ENCODE measurements at places on chromosomes 1 and 21.
A peak's percentile ranks its signal among the peaks of the same experiment; 100 is the strongest.

DNA sequence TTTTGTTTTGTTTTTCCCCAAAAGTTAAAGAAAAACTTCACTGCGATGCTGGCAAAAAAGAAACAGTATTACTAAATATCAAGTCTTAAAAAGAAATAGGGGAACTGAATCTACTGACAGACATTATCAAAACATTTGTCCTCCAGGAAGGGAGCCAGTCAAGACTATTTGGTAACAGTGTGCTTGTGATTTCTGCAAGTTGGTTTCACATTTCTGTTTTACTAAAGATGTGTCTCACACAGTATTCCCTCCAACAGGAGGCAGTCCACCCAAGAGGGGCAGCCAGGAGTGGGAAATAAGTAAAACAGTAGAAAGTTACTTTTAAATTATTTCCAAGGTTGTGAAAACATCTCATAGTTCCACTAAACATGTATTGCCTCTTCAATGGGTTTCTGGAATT is 74.4 kb upstream of the SDC3 start:
- ATAC-seq: no peak

DNA sequence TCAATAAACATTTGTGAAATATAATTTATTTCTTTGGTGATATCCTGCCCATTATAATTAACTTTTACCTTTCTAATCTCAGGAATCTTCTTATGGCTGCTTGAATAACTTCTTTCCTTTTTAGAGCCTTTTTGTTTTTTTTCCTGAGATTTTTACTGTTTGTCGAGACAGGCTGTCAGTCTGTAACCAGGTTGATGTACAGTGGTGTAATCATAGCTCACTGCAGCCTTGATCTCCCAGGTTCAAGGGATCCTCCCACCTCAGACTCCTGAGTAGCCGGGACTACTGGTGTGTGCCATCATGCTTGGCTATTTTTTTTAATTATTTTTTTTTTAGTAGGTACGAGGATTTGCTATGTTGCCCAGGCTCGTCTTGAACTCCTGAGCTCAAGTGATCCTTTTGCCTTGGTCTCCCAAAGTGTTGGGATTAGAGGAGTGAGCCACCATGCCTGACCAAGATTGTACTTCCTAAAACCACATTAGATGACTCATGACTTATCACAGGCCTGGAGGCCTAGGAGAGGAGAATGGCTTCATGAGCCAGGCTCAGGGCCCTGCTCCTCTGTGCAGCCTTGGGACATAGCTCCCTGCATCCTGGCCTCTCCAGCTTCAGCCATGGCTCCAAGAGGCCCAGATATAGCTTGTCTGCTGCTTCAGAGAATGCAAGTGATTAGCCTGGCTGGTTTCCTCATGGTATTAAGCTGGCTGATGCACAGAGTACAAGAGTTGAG is 48.6 kb downstream of the CTH start:
- ATAC-seq: no peak

DNA sequence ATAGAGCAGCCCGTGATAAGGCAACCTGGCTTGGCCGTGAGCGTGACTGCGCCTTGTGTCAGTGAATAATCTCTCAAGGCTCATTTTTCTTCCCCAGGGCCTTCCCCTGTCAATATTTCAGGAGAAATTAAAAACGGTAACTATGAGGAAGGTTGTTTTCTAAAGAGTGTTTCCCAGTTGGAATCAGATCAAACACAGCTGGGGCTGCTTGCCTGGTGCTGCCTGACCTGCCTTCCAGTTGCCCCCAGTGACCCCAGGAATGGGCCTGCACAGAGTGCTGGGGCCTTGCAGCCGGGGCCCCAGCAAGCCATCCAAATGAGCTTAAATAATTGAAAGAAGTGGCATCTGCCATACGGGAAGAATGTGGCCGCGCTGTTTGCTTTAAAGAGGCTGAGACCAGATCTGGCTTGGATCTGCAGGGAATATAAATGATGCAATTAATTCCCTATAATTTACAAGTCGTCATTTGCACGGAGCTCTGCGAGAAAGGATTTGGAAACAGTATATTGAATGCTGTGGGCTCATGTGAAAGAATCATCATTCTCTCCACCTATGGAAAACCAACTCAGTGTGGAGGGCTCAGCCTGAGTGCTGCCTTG is 203.9 kb downstream of the C1orf94 start:
- ATAC-seq: peak; percentile 76

GRCh38 chr1:165442653-165443052 is 2.3 kb downstream of the RXRG start:
- no peak for ATAC-seq

DNA sequence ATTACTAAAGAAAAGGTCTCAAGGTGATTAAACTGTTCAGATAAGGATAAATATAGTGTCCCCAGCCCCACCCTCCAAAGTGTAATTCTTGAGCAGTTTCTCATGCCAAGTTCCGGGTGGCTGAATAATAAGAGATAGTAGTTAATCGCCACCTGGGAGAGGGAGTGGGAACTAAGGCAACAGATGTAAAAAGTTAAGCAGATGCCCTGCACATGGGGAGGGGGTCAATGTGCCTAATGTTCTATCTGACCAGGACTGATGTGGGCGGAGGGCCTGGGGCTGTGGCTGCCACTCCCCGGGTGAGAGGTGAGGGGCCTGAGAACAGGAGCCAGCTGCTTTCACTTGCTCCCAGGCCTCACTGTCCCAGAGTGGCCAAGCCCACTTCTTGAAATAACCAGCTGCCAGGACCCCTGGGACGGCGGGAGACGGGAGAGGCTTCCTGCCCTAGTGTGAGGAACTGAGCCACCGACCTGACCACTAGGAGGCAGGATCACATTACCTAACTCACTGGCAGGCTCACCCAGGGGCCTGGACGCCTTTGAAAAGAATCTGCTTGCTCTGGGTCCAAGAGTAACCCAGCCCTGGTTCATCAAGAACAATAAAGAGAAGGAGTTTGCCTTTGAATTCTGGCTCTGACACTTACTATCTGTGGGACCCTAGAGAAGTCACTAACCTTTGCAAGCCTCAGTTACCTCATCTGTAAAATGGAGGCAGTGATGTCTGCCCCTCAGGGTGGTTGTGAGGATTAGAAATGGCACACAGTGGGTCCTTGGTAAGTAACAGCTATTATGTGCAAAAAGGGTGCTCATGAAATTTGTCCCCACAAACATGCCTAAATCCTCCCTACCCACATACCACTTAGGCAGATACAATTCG is 179.2 kb downstream of the ATG4C start:
- peak; percentile 81 for ATAC-seq

GRCh38 chr1:214108097-214108446 is 120.3 kb downstream of the PROX1 start:
- no peak for ATAC-seq

DNA sequence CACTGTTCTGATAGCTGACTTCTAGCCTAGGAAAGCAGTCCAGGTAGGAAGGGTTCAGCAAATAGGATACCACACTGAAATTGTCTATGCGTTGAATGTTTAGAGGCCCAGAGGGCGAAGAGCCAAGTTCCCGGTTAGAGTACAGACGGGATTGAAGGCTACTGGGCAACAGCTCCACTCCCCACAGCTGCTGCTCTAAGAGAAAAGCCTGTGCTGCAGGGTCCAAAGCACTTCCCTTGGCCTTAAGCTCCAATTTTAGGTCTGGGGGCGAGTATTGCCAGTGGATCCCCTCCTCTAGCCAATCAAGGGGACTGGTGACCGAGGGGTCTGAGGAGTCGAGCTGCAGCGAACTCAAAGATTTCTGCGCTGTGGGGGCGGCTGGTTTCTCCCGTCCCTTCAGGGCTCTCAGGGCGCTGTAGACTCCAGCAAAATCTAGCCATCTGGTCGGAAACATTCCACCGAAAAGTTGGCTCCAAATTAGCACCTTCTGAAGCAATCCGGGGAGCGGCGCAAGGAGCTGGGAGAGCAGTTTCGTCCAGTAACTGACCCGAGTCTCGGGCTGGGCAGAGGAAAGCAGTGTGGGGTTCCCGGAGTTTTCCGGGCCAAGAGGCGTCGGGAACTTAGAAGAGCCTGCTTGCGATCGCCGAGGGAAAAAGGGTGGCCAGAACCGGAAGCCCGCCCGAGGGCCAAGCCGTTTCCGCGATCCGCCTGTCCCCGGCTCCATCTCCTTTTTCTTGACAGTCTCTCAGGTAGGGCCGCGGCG is 748 bp downstream of the PPP1R15B start:
- peak; percentile 33 for ATAC-seq

- ATAC-seq: no peak
Observed at GRCh38 chr1:145729666-145730436, 10.6 kb downstream of the CD160 start.

DNA sequence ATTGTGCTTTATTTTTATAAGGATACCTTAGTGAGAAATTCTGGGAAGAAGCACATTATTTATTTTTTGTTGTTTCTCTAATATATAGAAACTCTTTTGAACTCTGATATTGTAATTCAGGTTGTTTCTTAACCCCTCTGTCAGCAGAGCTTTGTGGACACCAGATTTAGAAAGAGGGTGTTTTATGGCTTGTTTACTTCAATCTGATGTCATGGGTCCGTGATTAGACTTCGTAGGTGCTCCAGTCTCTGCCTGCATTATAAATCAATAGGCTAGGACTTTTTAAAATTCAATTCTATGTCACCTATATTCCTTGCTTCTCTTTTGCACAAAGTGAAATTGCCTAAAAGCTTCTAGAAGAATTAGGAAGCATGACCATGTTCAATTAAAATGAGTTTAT is 47.3 kb upstream of the CCDC190 start:
- ATAC-seq: no peak

DNA sequence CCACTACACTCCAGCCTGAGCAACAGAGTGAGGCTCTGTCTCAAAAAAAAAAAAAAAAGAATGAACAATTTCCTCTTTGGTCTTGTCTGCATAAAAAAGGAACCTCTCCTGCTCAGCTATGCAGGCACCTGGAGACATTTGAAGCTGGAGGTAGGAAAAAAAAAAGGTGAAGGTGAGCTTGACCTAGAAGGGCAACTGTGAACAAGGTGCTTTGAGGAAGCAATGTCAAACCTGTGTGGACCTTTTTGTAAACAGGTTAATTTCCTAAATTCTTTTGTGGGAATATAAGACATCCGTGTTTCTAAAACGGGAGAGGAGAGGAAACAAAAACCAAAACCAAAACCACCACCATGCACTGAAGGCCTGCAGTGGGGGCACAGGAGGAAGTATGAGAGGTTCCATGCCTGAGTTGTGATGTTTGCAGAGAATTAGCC is 77.5 kb downstream of the SLC45A1 start:
- no peak for ATAC-seq

DNA sequence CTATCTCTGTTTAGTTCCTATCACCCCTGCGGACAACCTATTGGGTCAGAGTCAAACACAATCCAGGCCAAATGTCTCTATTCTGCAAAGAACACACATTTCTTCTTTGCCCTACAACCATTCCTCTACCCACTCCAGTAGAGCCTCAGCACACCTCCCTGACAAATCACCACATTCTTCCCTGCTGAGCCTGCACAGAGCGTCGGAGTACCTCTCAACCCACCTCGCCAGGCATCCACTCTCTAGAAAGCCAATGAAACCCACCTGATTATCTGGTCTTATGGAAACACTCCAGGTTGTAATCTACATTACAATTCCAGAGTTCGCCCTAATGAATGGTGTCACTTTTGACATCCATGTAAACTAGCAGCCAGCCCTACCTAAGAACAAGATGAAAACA is 47.1 kb downstream of the RGS5 start:
- ATAC-seq: no peak

DNA sequence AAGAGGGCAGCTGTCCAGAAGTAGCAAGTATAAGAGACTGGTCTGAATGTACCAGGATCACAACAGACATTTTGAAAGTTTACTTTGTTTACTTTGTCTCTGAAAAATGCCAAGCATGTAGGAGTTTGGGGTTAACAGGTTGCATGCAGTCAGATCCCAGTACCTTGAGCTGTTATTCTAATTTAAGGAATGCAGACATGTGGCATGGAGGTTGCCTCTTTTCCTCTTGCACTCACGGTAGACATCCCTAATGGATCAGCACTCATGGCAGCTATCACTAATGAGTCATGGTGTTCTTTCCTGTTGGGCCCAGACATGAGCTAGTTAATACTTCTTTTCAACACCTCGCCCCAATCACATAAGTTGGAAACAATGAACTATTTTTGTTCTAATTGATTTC is 67.3 kb downstream of the GADD45A start:
- no peak for ATAC-seq

GRCh38 chr1:1917995-1918900 is 831 bp downstream of the TMEM52 start:
- ATAC-seq: peak; percentile 0

DNA sequence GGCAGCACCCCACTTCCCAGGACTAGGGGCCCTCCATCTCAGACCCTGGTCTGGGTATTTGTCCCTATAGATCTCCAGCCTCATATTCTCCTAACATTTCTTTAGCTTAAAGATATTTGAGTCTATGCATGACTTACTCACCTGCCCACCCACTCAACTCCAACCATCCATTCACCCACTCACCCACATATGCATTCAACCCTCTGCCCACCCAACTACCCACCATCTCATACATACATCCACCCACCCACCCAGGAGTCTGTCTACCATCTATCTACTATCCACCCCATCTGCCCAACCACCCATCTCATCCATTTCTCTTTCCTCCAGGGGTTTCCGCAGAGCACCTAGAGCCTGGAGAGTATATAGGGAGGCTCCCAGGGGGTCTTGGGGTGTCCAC is 42.7 kb downstream of the FAAH start:
- no peak for ATAC-seq

- ATAC-seq: peak; percentile 76
Observed at GRCh38 chr1:208988811-208989222, 594.7 kb upstream of the CAMK1G start.

GRCh38 chr1:206892351-206892984 is 4.8 kb upstream of the IL24 start:
- no peak for ATAC-seq
